ENCODE measurements at places on chromosomes 6 and 20.

- DNase-seq: no peak
Observed at GRCh38 chr6:20952699-20953474, 418.6 kb downstream of the CDKAL1 start.

DNA sequence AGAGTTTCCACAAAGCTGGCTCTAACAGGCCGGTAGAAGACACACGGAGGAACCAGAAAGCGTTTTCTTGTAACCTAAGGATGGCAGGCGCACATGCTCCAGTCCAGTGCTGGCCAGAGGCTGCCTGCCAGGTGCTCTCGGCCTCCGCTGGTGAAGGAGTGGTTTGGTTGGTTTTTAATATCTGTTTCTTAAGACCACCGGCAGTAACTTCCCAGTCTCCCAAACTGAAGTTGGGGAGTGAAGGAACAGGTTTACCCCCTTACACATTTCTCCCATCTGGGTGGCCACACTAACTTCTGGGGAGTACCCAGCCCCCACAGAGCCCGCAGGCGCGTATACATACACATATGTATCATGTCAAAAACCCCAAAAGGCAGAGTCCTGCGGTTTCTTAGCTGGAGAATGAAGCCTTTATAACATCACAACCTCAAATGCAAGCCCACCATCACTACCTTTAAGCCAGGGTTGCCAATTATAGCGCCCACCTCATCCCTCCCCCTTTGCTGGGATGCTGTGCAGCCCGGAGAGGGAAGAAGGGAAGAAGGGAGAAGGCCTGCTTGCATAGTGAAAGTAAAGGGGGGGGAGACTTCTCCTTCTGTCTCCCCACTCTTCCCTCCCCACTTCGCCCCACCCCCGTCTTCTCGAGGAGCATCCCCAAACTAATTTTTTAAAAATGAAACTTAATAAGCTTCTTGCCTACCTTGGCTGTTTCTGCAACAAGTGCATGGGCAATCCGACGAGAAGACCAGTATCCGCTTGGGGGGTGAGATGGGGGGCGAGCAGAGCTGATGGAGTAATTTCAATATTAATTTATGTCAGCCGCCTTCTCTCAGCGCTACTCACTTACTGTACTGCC, 1.0 kb downstream of the TRERF1 start:
- DNase-seq: no peak

DNA sequence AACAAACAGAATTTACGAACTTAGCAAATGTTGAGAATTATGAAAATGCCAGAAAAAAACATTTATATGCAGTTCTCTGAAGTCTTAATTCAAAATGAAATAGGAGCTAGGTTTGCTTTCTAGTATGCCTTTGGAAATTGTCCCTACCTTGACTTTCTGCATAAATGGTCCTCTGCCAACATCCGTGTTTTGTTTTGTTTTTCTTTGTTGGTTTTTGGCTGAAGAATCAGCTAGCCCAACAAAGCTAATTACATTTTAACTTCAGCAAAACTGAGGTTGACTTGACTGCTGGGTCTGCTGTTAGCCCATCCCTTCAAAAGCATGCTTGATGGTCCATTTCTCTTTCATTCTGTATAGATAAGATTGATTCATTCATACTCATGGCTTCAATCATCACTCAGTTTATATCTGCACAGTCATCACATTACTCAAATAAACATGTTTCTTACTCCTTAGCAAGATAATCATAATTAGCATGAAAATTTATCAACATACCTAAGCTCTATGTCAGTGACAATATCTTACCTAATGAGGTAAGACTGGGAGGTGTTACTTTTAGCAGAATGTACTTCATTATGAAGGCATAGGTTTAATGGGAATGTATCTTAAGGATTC, 76.4 kb downstream of the ADGRB3 start:
- DNase-seq: no peak

- peak; percentile 29 for DNase-seq
Observed at GRCh38 chr6:109455437-109456110, at the start of gene MICAL1. MICAL1 (minus strand) TSS chr6:109455772; CDS start chr6:109454196, 1,576 bp downstream.

DNA sequence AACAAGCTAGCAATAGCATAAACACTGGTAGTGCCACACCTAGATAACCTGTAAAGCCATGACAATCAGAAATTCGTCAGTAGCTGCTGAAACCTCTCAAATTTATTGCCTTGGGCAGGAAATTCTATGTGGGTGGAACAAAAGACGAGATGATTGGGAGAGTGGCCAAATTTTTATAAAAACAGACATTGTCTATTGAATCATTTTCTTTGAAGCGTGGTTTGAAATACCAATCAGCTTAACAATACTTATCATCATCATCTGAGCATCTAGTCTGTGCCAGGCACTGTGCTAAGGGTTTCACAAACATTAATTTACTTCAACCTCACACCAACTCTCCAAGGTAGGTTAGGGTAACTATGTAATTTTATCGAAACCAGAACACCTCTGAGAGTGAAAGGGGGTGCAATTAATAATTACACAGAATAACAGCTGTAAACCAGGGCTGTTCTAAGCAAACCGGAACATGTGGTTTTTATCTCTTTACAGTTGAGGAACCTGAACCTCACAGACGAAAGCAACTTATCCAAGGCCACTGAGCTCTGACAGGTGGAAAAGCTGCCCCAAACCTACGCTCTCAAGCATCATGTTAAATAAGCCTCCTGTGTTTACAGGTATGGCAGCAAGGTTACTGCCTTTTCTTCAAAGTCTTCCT, 43.4 kb downstream of the NHSL1 start:
- DNase-seq: no peak

- no peak for DNase-seq
Observed at GRCh38 chr6:157550114-157550989, 169.4 kb downstream of the ZDHHC14 start.

DNA sequence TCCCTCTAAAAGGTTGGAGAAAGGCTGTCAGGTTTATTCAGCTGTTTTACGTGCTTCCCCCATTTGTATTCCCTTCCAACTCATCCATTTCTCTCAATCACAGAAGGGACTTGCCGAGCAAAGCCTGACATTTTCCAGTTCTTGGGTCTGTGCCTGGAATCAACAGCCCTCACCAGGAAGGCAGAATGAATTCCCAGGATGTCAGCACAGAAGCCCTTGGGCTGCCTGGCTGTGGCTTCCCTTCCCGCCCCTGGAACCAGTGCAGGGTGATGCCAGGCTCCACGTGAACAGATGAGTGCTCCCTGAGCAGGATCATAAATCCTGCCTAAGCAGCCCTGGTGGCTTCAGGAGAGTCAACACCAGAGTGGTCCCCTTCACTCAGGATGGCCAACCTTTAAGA, 86.1 kb upstream of the CD83 start:
- no peak for DNase-seq
